Stimulated activated CD4-positive, alpha-beta T cell treated with anti-CD3 and anti-CD28 coated beads, TNF-alpha, amount 100 ng/mL, for 24 hours (primary cell): ENCODE measurements at places on chromosomes 3 and 15.

DNA sequence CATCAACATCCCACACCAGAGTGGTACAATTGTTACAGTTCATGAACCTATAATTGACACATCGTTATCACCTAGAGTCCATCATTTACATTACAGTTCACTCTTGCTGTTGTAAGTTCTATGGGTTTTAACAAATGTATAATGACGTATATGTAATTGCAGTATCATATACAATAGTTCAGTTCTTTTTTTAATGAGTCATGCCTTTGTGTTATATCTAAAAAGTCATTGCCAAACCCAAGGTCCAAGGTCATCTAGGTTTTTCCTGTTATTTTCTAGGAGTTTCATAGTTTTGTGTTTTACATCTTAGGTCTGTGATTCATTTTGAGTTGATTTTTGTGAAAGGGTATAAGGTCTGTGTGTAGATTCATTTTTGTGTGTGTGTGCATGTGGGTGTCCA lies 160.9 kb upstream of the GALNT15 start:
- DNase-seq = no peak

- DNase-seq = no peak
Observed at GRCh38 chr3:189735913-189736312, 104.7 kb downstream of the TP63 start.

- DNase-seq = no peak
Observed at GRCh38 chr3:52188556-52188955, 9.4 kb upstream of the ALAS1 start.

- DNase-seq = peak; percentile 73
Observed at GRCh38 chr15:77907824-77908751, 169.4 kb downstream of the TBC1D2B start.

GRCh38 chr3:46986782-46987310 lies 7.4 kb downstream of the NBEAL2 start:
- DNase-seq = no peak

- DNase-seq = no peak
Observed at GRCh38 chr3:73557986-73558726, 66.6 kb downstream of the PDZRN3 start.

DNA sequence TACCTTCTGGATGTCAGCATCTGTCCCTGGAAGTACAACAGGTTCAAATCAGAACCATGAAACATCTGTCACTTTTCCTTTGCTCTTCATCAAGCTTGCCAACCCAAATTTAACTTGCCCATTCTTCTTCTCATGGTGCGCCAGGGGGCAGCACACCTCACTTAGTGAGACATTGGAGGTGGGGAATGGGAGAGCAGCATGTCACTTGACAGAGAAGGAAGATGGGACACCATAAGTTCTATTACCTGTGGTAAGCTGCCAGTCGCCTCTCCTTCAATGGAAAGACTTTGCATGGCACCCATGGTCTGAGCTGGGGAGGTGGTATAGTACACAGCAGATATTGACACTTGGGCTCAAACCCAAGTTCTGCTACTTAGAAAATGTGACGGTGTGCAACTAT lies 2.9 kb downstream of the SCN5A start:
- no peak for DNase-seq

DNA sequence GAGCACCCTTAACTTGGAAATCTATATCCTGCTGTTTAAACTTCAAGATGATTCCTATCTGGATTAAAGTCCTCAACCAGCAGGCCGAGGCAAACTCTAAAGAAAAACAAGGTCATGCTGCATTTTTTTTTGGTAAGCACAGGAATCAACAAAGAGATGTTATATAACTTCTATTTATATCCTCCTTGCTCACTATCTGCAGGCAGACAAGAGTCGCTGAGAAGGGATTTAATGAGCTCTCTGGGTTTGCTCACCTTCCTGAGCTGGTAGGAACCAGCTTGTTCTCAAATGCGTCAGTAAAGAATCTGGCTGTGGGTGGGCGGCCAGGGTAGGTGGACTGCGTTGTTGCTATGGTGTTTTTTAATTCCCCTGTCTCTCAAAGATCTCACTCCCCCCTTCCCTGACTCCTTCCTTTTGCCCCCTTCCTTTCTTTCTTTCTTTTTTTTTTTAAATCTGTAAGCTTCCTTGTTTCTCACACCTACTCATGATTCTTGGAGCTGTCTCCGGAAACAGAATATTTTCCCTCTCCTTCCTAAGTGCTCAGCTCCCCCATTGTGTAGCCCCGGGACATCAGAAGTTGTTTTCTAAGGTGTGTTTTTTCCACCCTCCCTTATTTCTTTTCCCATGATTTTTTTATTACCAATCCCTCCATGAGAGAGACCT lies 228.8 kb upstream of the BHLHE40 start:
- DNase-seq = no peak

DNA sequence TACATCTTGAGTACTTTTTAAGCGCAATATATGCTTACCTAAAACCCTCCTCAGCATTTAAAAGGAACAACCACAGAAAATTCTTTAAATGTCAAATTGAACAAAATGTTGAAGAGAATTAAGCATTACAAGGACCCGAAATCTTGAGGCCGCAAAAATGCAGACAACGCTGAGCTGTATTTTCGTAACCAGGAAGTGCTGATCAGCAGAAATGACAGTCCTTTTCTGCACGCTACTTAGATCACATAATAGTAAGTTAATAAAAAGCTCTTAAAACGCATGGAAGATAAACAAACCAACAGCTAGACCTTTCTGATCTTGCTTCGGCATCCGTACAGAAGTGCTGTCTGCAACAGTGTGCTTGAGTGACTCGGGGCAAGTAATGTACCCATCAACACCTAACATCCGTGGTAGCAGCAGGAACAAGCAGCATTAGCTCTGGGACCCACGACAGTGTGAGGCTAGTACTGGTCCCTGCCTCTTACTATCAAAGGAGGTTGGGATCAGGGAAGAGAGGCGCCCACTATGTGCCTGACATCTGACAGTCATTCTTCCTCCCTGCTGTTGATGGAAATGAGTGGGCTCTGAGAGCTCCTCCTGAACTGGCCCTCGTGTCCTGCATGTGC lies 1.8 kb upstream of the SSUH2 start:
- DNase-seq = no peak

GRCh38 chr3:177657243-177657642 lies 460.0 kb upstream of the TBL1XR1 start:
- no peak for DNase-seq

- DNase-seq = no peak
Observed at GRCh38 chr15:31280046-31280830, 46.4 kb upstream of the KLF13 start.
